Hepatocyte (in vitro differentiated cells): ENCODE measurements at places on chromosomes 1 and 21. TPM values are rescaled to one million over a fixed set of nuclear protein-coding genes. Genes with fewer than 3 reads are reported as not detected.
A peak's percentile ranks its signal among the peaks of the same experiment; 100 is the strongest.

DNA sequence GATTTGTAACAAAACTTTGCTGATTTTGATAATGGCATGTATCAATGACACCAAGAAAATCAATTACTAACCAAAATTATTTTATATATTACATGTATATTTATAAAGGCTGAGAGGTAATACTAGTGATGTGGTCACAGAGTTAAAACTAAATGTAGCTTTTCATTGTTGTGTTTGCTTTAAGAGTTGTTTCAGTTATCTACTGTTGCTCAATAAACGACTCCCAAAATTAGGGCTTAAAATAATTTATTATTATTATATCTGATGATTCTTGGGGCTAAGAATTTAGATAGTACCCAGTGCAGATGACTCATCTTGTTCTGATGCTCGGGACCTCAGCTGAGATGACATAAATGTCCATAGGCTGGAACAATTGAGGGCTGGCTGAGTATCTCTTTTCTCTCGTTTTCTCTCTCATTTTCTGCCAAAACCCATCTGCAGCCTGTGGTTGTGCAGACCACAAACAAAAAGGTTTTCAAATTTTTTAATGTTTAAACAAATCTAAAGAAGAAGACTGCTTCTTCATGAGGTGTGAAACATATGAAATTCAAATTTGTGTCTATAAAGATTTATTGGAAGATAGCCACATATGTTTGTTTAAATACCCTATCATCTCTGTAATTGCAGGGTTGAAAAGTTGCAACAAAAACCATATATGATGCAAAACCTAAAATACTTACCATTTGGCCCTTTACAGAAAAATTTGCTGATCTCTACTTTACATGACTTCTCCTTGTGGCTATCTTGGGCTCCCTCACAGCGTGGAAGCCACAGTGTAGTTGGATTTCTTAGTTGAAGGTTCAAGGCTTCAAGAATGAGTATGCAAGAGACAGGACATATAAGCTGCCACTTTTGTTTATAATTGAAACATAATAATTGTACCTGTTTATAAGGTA, 14.8 kb upstream of the PTPRC start:
- no peaks in the 10 kb centered on the region for H3K27me3 ChIP-seq
- DNase-seq = no peak
- no peaks in the 10 kb centered on the region for H3K36me3 ChIP-seq
- H3K27ac ChIP-seq = no peak overlapping the region
- no peak overlapping the region for H3K4me3 ChIP-seq

GRCh38 chr1:209748620-209749019, 7.2 kb upstream of the TRAF3IP3 start:
- DNase-seq = no peak
- H3K27me3 ChIP-seq = no peaks in the 10 kb centered on the region
- no peaks in the 10 kb centered on the region for H3K36me3 ChIP-seq
- H3K27ac ChIP-seq = no peak overlapping the region
- no peak overlapping the region for H3K4me3 ChIP-seq

GRCh38 chr1:30842697-30843354, 65.7 kb downstream of the SDC3 start:
- H3K27ac ChIP-seq = no peak overlapping the region
- no peaks in the 10 kb centered on the region for H3K27me3 ChIP-seq
- no peaks in the 10 kb centered on the region for H3K36me3 ChIP-seq
- H3K4me1 ChIP-seq = no peaks in the 10 kb centered on the region
- no peak for DNase-seq
- no peak overlapping the region for H3K4me3 ChIP-seq

GRCh38 chr1:172380441-172381244, 39.8 kb upstream of the C1orf105 start:
- peak overlapping the region; percentile 89 for H3K27ac ChIP-seq
- peaks cover 47% of the 10 kb centered on the region for H3K4me1 ChIP-seq
- no peaks in the 10 kb centered on the region for H3K27me3 ChIP-seq
- no peak for DNase-seq
- no peak overlapping the region for H3K4me3 ChIP-seq

DNA sequence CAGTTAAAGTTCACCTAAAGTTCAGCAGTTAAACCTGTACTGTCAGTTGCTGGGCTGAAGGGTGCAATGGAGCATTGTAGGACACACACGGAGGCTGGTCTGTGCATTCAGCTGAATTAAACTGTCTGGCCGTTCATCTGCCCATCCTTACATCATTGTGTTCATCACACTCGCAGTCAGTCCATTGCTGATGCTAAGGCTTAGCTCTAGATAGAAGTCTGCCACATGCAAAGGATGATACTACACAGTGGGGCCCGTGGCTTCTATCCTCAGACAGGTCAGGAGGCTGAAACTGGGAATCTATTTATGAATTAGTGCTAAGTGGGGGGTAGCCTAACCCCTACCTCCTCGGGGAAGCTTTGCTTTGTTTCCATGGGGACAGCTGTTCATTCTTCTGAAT, 60.4 kb downstream of the CNIH3 start:
- DNase-seq = no peak
- H3K36me3 ChIP-seq = no peaks in the 10 kb centered on the region
- no peak overlapping the region for H3K4me3 ChIP-seq
- no peaks in the 10 kb centered on the region for H3K27me3 ChIP-seq

DNA sequence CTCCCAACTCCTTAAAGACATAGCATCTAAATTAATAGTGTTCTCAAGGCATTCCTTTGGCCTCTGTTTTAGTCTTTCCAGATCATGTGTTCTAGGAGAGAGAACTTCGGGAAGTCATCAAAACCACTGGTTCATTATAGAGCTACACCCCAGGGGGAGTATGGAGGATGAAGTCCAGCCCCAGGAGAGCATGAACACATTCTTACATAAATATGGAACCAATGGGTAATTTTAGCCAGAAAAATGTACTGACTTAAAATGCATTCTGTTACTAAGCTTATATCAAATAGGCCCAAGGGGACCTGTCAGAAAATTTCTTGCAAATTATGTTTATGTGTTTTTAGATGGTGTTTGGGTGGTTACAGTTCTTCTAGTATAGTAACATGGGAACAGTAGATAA, 165.2 kb downstream of the NTMT2 start:
- H3K27ac ChIP-seq = no peak overlapping the region
- no peaks in the 10 kb centered on the region for H3K4me1 ChIP-seq
- no peaks in the 10 kb centered on the region for H3K36me3 ChIP-seq
- no peaks in the 10 kb centered on the region for H3K27me3 ChIP-seq
- no peak for DNase-seq

- DNase-seq = no peak
- H3K36me3 ChIP-seq = no peaks in the 10 kb centered on the region
- H3K4me1 ChIP-seq = no peaks in the 10 kb centered on the region
- H3K27ac ChIP-seq = no peak overlapping the region
- no peaks in the 10 kb centered on the region for H3K27me3 ChIP-seq
Measured at GRCh38 chr1:3005771-3006170, 15.5 kb upstream of the ACTRT2 start.

- H3K4me3 ChIP-seq = no peak overlapping the region
- H3K27ac ChIP-seq = no peak overlapping the region
- H3K4me1 ChIP-seq = peaks cover 9% of the 10 kb centered on the region
Measured at GRCh38 chr1:201890806-201891450, 2.2 kb downstream of the SHISA4 start.

- H3K36me3 ChIP-seq = no peaks in the 10 kb centered on the region
- no peaks in the 10 kb centered on the region for H3K4me1 ChIP-seq
- no peak overlapping the region for H3K4me3 ChIP-seq
- DNase-seq = no peak
Measured at GRCh38 chr1:216846339-216846738, 123.1 kb upstream of the ESRRG start.

- no peaks in the 10 kb centered on the region for H3K27me3 ChIP-seq
- no peak for DNase-seq
- no peak overlapping the region for H3K27ac ChIP-seq
- H3K4me3 ChIP-seq = no peak overlapping the region
- no peaks in the 10 kb centered on the region for H3K36me3 ChIP-seq
- no peaks in the 10 kb centered on the region for H3K4me1 ChIP-seq
Measured at GRCh38 chr1:75529488-75529887, 81.4 kb downstream of the SLC44A5 start.

- no peaks in the 10 kb centered on the region for H3K36me3 ChIP-seq
- no peaks in the 10 kb centered on the region for H3K4me1 ChIP-seq
- H3K4me3 ChIP-seq = no peak overlapping the region
- H3K27me3 ChIP-seq = peaks cover 25% of the 10 kb centered on the region
Measured at GRCh38 chr1:156400191-156400935, 31.4 kb downstream of the RHBG start.

DNA sequence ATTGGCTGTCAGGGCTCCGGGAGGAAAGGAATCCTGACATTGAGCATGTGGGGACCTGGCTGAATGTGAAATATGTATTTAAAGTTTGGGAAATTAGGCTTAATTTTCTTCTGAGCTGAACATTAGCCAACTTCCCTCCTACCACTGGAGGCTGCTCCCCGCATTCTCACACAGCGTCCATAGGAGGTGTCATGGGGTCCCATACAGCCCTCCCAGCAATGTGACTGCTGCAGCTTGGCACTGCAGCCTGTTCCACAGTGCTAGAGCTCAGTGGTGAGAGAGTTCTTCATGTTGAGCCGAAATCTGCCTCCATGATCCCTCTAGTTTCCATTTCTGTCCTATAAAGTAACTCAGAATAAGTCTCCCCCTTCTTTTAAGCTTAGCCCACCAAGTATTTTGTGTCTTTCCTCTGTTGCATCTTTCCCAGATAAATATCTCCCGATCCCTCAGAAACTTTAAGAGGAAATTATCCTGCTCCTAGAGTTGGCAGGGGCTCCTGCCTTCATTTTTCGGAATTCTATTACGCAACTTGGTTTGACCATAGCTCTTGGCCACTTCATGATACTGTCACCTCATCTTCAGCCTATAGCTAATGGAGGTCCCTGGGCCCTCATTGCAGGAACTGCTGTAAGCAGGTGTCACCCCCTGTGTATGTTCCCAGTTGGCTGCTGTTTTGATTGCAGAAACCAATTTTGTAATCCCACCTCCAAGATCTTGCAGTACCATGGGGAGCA, 2.0 kb downstream of the FCRL6 start:
- H3K27ac ChIP-seq = no peak overlapping the region
- peaks cover 3% of the 10 kb centered on the region for H3K27me3 ChIP-seq
- H3K4me1 ChIP-seq = no peaks in the 10 kb centered on the region
- H3K36me3 ChIP-seq = no peaks in the 10 kb centered on the region
- H3K4me3 ChIP-seq = no peak overlapping the region

- no peaks in the 10 kb centered on the region for H3K27me3 ChIP-seq
- DNase-seq = no peak
- peaks cover 32% of the 10 kb centered on the region for H3K4me1 ChIP-seq
Measured at GRCh38 chr1:164660412-164660772, 101.4 kb downstream of the PBX1 start.

DNA sequence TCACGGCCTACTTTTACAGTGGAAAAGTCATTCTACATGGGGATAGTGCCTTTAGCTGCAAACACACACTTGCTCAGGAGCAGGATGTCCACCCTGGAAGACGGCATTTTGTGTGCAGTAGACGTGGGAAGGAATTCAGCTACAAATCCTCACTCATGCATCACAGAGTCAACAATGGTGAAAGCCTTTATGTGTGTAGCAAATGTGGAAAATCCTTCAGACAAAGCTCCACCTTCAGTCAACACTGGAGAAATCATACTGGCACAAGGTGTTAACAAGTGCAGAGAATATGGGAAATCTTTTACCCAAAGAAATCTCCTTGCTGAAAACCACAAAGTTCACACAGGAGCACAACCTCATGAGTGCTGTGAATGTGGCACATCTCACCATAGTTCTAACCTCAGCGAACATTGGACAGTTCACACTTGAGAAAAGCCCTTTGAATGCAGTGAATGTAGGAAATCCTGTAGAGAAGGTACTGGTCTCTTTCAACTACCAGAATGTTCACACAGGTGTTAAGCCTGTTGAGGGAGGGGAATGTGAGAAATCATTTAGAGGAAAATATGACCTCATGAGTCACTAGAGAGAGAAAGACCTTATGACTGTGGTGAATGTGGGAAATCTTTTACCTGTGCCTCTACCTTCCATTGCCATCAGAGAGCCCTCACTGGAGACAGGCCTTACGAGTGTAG, 101.8 kb downstream of the PTGS2 start:
- H3K4me3 ChIP-seq = no peak overlapping the region
- H3K27me3 ChIP-seq = no peaks in the 10 kb centered on the region
- H3K27ac ChIP-seq = peak overlapping the region; percentile 77
- H3K4me1 ChIP-seq = peaks cover 6% of the 10 kb centered on the region
- no peaks in the 10 kb centered on the region for H3K36me3 ChIP-seq

GRCh38 chr1:31505911-31506497, 70.3 kb upstream of the TINAGL1 start:
- no peak overlapping the region for H3K27ac ChIP-seq
- H3K36me3 ChIP-seq = no peaks in the 10 kb centered on the region
- no peak overlapping the region for H3K4me3 ChIP-seq

DNA sequence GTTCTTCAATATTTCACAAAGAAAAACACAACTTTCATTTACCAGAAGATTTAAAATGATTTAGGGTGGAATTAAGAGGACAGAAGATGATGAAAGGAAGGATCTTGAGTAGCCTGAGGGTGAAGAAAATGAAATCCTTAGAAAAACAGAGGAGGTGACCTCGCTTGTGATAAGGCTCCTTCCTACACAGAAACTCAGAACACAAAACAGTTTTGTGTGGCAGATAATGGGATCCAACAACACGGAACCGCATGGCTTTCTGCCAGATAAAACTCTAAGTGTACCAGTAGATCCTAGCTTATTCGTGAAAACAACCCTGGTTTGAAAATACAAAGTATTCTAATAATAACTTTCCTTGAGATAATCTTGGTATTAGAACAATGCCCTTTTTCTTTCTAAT, 74.0 kb upstream of the EXO1 start:
- H3K27me3 ChIP-seq = no peaks in the 10 kb centered on the region
- H3K4me1 ChIP-seq = no peaks in the 10 kb centered on the region
- H3K36me3 ChIP-seq = no peaks in the 10 kb centered on the region
- H3K27ac ChIP-seq = no peak overlapping the region

DNA sequence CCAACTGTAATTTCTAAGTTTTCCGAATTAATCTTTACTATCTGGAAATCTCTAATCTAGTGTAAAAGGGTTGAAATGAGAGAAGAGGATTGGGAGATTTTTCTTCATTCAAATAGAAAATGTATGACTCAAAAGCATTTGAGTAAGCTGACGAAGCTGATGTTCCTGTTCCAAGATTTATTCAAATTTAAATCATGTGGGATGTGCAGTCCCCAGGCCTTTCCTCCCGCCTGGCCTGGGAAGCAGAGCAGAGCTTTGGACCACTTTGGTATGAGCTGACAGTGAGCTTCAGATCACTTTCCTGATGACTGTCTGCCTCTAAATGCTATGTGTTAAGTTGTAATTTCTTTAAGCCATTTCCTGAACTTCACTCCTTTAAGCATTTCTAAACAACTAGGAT, 192.0 kb downstream of the DHRS3 start:
- H3K4me3 ChIP-seq = no peak overlapping the region
- no peak overlapping the region for H3K27ac ChIP-seq
- H3K4me1 ChIP-seq = peaks cover 8% of the 10 kb centered on the region
- no peaks in the 10 kb centered on the region for H3K36me3 ChIP-seq
- no peaks in the 10 kb centered on the region for H3K27me3 ChIP-seq

GRCh38 chr1:53375440-53375839, 47.6 kb upstream of the LRP8 start:
- no peaks in the 10 kb centered on the region for H3K4me1 ChIP-seq
- no peak overlapping the region for H3K27ac ChIP-seq
- H3K4me3 ChIP-seq = no peak overlapping the region
- H3K27me3 ChIP-seq = peaks cover 3% of the 10 kb centered on the region

- no peaks in the 10 kb centered on the region for H3K4me1 ChIP-seq
- H3K27me3 ChIP-seq = no peaks in the 10 kb centered on the region
- H3K36me3 ChIP-seq = no peaks in the 10 kb centered on the region
- no peak overlapping the region for H3K27ac ChIP-seq
Measured at GRCh38 chr21:37769656-37770055, 146.6 kb downstream of the KCNJ6 start.

CFHR1 gene
- total RNA-seq = 51.1 and 58.2 TPM in 2 replicates

PLA2G2F gene
- total RNA-seq = not detected in 2 replicates

ADAMTS5 gene
- 2.9 and 3.1 TPM in 2 replicates for total RNA-seq

XCL2 gene
- total RNA-seq = not detected in 2 replicates

RNU1-2 gene
- total RNA-seq = under 0.01 TPM in 2 replicates

ZNF648 gene
- 0.20 and 0.23 TPM in 2 replicates for total RNA-seq

CREG1 gene
- 170 and 183 TPM in 2 replicates for total RNA-seq

TMEM61 gene
- 0.90 TPM in 1 of 2 replicates, not detected in the other for total RNA-seq

CDA gene
- total RNA-seq = 2.1 and 3.2 TPM in 2 replicates

SYPL2 gene
- 2.0 and 2.1 TPM in 2 replicates for total RNA-seq
